ENCODE measurements at places on chromosomes 6 and 20. TPM values are rescaled to one million over a fixed set of nuclear protein-coding genes. Genes with fewer than 3 reads are reported as not detected.

CCDC170 gene
- 1.9 TPM for total RNA-seq

PTGIS gene
- 33.3 TPM for total RNA-seq

DNA sequence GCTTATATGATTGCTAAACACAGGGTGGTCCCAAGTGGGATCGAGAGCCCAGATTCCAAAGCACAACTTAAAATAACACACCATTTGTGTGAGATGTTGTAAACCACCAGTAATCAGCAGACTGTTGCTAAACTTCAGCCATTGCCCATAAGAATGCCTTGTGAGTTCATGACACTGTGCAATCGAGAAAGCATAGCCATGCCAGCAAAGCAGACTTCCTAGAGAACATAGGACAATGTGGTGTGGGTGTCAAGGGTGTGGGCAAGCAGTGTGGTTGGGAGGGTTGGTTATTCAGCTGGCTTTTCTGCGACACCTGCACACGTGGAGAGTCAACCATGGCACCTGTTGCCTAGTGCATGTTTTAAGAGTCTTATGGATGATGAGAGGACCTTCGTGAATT, 16.1 kb upstream of the CALHM6 start:
- no peak for DNase-seq

DNA sequence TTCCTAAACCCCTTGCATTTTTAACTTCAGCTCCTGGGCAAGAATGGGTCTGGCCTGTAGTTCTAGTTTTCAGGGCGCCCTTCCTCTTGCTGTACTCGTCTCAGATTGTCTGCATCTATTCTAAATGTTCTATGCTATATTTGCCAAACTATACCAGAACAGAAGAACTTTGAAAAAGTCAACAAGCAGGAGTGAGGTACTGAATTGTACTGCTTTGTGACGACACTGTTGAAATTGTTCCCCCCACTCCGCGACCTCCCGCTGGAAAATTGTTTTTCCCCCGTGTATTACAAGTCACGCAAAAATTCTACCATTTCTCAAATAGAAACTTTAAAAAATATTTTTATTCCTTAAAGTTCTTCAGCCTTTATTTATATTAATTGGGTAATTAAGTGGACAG, 73.9 kb downstream of the CBFA2T2 start:
- no peak for DNase-seq

TMEM74B gene
- 12.0 TPM for total RNA-seq

DNA sequence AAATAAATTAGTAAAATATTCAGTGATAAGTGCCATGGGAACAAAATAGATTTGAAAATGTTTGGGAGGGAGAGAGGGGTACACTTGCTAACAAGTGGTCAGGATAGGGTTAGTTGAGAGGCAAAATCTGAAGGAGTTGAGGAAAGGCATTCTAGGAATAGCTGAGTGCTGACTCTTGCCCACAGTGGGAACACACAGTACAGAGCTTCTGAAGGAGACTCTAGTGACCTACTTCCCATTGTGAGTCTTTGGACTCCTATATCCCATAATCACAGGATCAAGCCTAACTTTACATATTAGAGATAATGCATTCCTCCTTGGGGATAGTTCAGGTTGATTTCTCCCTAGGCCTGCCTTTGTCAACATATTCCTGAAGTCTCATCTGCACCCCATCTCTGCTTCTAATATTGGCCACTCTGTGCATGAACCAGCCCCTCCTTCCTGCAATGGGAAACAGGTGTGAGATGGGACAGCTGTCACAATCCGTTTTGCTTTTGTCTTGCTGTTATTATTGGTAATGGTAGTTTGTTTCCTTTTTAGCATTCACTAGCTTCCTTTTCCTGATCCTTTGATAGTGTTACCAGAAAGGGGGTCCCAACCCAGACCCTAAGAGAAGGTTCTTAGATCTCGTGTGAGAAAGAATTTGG, 2.6 kb upstream of the TRIM38 start:
- DNase-seq: no peak

- DNase-seq: no peak
These were observed 34.6 kb upstream of the SCUBE3 start for GRCh38 chr6:35178932-35179832.

GHRH gene
- total RNA-seq: 3.9 TPM

DNA sequence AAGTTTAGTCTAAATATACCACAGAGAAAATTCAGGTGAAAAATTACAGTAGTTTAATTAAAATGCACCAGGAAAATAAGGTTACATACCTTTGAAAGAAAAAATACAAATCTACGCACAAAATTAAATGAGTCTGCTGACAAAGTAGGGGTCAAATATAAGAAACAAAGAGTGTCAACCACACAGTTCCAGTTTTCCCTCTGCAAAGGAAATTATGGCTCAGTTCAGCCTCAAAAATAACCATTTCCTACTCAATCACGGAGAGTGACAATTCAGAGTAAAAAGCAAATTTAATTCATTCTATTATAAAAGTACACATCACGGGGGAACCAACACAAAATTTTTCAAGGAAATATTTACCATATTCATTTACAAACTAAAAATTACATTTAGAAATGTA, 124.8 kb downstream of the PTPRK start:
- no peak for DNase-seq

- DNase-seq: no peak
These were observed 41.2 kb downstream of the CDC5L start for GRCh38 chr6:44428682-44429081.

ARMH2 gene
- not detected for total RNA-seq

DNA sequence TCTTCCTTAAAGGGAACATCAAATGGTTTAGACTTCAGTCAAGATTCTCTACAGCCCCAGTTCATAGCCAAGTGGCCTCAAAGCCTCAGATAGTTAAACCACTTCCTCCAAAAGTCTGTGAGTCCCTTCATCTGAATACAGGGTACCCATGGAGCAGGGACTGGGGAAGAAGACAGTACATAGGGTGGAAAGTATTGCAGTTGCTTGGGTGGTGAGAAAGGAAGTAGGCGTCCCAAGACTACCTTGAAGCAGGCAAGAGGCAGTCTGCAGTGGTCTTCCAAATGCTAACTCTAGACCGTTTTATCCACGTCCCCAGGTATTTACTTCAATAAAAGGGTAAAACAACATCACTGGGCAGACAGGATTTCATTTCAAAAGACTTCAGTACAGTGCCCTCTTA, 2.0 kb downstream of the FYN start:
- DNase-seq: no peak

Measured in type B pancreatic cell (in vitro differentiated cells).